NCI-H2227 treated with DMSO at 0.1 percent for 48 hours (cell line): ENCODE measurements at places on chromosomes 3 and 15.
A peak's percentile ranks its signal among the peaks of the same experiment; 100 is the strongest.

DNA sequence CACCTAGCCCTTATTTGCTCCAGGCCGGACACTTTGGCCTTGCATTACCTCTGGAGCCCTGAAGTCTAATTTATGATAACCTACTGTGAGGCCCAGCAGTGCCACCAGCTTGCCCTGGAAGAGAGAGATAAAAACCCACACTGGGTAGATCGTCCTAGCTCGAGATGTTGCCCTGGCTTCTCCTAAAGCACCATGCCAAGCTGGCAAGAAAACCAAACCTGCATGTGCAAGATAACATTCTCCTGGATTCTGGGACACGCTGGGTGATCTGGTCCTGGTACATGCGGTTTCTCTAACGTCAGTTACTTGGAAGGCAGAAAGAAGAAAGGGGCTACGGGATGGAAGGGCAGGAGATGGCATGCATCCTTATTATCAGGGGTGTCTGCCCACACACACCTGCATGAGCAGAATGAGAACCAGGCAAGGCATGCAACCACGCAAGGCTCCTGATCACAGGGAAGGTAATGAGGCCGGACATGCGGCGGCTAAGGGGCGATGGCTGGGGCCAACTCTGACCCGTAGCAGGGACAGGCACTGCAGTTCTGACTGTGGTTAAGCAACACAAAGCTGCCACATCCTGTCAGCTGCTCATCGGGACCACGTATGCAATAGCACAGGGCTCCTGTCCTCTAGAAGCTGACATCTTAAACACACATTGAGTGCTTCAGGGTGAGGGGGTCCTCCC lies 73.0 kb downstream of the OXNAD1 start:
- no peak for DNase-seq

DNA sequence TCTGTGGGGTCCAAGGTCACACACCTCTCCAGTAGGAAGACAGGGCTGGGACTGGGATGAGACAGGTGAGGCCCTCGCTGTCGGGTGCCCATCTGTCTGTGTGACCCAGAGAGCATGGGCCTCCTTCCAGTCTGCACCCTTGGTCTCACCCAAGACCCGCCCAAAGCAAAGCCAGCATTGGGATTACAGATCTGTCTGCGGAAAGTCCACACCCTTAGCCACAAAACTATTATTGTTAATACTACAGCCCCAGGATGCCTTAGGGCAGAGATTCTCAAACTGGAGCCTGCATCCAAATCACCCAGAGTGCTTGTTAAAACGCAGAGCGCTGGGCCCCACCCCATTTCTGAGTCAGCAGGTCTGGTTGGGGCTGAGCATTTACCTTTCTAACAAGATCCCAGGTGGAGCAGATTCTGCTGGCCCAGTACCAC lies 58.5 kb upstream of the ZNF148 start:
- no peak for DNase-seq

DNA sequence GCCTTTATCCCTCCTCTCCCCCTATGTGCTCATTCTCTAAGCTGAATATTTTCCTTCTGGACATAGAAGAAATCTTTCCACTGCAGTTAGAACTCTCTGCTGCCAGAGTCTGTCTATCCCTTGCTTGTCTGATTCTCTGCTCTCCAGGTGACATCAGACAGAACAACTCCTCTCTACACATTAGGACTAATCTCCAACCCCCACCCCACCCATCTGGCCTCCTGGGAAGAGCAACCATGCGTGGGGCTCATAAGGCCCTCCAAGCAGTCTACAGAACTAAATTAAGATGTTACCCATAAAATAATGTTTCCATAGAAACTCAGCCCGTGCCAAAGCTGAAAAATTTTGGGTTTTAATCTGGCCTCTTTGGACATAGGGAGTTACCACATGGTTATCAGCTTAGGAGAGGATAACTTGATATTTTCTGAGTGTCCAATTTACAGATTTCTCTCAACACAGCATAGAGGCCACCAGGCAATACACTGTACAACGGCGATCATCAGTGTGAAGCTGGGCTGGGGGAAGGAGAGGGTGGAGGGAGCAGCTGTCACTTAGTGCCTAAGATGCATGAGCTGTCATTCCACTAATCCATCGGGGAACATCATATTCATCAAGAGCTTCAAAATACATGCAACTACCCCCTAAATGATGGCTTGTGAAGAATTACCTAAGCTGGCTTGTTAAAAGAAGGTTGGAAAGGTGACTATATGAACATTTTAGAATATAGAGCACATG lies 199.4 kb downstream of the CLSTN2 start:
- no peak for DNase-seq

DNA sequence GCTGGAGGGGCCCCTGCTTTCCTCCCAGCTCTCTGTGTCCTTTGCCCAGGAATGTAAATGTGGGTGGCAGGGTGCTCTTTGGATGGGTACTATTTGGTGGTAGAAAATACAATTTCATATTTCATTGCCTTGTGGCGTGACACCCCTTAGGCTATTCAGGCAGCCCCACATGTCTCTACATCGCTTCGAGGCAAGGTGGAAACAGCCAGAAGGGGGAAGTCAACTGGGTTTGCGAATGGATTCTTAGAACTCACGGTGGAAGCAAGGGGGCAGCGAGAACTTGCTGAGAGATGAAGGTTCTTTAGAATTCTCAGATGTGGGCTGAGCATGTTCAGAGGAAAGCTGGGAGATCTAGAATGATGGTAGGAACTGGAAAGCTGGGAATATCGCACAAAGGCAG lies 25.3 kb downstream of the PLA2G4D start:
- DNase-seq: no peak

DNA sequence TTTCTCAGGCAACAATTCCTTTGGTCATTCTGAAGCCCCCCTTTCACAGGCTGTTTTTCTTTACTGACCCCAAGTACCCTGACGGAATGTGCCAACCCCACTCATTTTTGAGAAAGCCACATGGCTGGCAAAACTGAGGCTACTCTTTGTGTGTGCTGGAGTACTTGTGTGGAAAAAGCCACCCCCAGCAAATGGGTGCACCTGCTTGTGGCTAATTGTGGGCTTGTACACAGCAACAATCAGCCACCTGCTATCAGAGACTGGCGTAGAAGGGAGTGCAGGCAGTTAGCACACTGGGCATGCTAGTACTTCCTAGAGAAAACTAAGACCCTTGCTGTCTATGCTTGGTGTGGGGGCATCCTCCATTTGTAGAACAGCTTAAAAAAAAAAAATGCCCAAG lies 110.1 kb upstream of the LMOD3 start:
- DNase-seq: no peak

GRCh38 chr3:10193692-10194327 lies 29.1 kb downstream of the IRAK2 start:
- no peak for DNase-seq

DNA sequence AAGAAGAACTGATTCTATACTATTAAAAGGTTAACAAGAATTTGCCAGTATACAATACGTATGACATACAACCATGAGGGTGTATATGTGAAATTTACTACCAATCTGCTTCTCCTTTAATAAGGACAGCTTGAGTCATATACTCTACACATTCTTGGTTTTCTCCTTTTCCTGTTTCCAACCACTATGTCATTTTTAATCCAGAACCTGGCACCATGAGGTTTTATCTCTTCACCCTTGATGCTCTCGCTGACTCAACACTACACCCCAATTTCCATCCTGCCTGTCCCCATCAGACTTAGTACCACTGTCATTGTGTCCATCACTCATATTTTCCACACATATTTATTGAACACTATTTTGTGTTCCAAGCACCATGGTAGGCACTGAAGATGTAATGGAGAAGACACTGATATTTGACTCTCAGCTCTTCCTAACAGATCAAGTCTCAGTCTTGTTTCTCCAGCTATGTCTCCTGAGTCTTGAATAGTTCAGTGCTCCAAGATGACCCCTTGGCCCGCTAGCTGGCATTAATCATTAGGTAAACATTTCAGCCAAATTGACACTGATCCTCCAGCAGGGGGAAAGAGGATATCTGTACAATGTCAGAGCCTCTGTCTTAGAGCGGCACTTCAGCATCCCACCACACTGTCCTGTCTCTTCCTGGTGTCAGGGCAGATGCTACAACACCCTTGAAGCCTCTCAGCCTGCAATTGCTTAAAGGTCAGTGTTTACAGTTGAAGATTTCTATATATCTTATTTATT lies 11.2 kb upstream of the COL8A1 start:
- DNase-seq: no peak

DNA sequence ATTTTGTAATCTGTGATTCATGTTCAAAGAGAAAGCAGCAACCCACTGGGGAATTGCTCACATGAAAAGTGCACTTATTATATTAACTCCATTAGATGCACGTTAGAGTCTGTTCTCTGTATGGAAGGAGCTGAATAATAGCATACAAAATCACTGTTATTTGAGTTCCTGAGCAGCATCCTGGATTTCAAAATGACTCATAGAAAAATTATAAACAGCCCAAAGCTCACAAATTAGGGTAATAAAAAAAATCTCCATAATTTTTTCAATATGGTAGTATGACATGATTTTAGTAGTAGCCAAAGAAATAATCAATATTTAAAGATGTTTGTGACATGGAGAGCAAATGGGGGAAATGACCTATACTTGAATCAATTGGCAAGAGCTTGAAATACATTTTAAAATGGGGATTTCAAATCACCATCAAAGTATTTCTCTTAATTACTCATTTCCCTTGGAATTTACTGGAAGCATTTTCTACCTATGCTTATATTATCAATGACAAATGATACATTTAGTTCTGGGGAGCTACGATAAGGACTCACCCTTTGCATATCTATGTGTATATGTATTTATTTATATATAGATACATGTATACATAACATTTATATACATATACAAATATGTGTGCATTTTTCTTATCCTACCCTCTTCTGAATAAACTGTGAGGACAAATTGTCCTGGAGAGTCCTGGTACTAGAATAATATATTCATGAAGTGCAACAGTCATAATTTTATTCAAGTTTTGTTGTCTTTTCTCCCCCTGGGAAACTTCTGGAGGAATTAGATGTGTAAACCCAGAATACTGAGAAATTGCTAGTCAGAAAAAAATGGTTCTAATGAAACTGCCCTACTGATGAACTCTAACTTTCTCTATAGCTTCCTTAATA lies 116.3 kb downstream of the RPL22L1 start:
- DNase-seq: no peak

- DNase-seq: no peak
Measured at GRCh38 chr3:52076896-52077780, 20.8 kb upstream of the DUSP7 start.

DNA sequence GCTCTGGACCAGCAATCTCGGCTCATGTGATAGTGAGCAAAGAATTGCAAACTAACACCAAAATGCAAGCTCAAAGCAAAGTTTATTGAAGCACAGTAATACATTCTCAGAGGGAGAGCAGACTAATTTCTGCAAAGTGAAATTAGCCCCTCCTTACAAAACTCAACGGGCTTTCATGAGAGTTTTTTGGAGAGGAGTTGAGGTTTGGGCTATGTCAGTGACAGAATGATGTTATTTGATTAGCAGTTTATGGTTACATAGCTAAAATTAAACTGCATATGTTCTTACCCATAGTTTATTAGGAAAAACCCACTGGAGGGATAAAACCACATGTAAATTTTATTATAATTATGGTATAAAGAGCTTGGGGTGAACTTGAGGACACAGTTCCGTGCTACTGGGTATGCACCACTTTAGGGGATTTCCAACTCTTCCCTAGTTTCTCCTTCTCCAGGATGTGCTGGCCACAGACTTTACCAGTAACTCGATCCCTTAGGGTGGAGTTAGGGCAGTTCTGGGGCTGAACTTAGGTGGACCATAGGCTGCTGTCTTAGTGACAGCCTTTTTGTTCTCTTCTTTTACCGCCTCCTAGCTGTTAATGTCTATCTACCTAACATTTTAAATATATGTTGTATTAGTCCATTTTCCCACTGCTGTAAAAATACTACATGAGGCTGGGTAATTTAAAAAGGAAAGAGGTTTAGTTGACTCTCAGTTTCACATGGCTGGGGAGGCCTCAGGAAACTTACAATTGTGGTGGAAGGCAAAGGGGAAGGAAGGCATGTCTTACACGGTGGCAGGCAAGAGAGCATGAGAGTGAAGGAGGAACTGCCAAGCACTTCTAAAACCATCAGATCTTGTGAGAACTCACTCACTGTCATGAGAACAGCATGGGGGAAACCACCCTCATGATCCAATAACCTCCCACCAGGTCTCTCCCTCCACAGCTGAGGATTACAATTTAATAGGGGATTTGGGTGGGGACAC lies 8.9 kb upstream of the AADACL2 start:
- DNase-seq: no peak

DNA sequence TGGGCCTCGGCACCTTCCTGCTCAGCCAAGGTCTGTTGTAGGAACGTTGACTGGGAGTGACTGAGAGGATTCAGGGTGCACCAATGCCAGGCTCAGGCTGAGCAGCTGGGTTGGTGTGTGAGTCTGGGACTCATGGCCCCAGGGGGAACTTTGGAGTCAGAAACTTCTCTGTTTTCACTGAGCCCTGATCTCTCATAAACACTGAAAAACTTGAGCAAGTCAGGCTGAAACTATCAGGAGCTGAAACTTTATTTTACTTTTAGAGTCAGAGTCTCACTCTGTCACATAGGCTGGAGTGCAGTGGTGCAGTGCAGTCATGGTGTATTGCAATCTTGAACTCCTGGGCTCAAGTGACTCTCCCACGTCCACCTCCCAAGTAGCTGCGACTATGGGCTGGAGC lies 3.0 kb downstream of the TRAK1 start:
- DNase-seq: no peak

DNA sequence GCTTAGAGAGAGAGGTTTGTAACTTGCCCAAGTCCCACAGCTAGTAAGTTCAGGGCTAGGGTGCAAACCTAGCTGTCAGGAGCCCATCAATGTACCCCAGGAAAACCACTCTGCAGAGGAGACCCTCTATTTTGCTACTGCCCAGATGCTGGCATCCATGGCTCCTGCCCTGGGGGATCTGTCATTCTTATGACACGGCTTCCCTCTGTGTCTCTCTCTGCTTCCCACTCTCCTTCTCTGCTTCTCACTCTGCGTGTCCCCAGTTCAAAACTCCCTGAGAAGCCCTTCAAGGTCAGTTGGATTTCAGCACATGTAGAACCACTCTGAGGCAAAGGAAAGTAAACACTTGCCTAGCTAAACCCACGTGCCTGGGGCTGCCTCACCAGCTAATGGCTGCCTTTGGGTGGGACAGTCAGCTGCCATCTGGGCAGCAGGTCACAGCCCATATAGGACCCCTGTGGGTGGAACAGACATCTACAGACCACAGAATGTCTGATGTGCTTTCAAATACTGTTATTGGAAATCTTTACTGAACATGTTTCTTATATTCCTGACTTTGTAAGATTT lies 29.4 kb upstream of the SLCO2A1 start:
- no peak for DNase-seq

DNA sequence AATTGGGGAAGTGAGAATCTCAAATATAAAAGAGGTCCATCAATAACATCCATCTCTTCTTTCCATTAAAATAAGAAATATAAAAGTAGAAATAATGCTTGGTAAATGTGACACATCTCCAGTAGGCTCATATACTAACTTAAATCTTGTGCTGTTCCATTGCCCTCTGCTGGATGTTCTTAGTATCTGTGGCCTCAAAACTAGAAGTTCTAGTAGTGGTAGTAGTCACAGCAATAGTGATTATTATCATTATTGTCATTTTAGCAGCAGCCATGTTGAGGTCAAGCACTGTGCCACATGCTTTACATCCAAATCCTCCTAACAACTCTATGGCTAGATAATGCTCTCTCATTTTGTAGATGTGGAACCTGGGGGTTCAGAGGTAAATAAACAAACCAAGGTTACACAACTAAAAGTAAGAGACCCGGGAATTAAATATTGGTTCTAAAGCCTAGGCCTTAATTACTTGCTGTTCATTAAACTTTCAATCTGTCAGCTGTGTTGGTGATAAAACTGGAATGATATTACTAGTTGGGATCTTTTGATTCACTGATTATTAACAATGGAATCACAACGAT lies 20.2 kb upstream of the BTLA start:
- DNase-seq: peak; percentile 2

GRCh38 chr15:74535388-74536084 lies 5.5 kb upstream of the ARID3B start:
- DNase-seq: no peak
